Effector memory CD4-positive, alpha-beta T cell (primary cell): ENCODE measurements at places on chromosomes 5 and 9.

DNA sequence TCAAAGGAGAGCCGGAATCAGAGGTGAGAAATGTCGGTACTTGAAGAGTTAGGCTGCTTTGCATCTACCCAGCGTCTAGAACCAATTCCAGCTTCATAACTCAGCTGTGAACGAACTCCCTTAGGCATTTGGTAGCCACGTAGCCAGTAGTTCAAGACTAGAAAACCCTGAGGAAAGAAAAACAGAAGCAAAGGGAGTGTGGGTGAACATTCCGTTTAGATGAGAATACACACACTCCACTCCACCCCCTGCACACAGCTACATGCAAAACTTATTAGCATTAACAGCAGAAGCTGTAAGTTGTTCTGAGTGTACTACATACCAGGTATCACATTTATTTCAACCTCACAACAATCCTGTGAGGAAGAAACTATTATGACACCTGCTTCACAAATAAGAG lies 78.3 kb downstream of the SMIM23 start:
- peaks cover 18% of the 10 kb centered on the region for H3K36me3 ChIP-seq
- H3K27me3 ChIP-seq = no peaks in the 10 kb centered on the region
- H3K4me3 ChIP-seq = no peak overlapping the region
- H3K27ac ChIP-seq = no peak overlapping the region
- no peaks in the 10 kb centered on the region for H3K4me1 ChIP-seq
- DNase-seq = no peak

GRCh38 chr5:159345861-159346260 lies 15.6 kb upstream of the IL12B start:
- peaks cover 12% of the 10 kb centered on the region for H3K4me1 ChIP-seq
- H3K27ac ChIP-seq = no peak overlapping the region
- H3K27me3 ChIP-seq = no peaks in the 10 kb centered on the region
- H3K4me3 ChIP-seq = no peak overlapping the region

GRCh38 chr5:161399996-161400562 lies 146.4 kb downstream of the GABRB2 start:
- no peak overlapping the region for H3K27ac ChIP-seq
- no peaks in the 10 kb centered on the region for H3K4me1 ChIP-seq
- no peak for DNase-seq
- no peaks in the 10 kb centered on the region for H3K36me3 ChIP-seq
- no peak overlapping the region for H3K4me3 ChIP-seq

DNA sequence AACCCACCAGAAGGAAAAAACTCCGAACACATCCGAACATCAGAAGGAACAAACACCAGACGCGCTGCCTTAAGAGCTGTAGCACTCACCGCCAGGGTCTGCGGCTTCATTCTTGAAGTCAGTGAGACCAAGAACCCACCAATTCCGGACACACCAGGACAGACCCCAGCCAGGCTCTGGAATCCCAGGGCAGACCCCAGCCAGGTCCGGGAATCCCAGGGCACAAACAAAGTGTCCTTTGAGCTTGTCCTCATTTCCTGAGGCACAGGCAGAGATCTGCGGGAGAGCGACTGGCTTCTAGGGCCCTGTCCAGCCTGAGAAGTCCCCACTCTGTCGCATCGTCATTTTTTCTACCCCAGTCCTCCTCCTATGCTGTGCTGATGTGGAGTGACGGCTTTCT lies 461.1 kb downstream of the ACTL7B start:
- no peaks in the 10 kb centered on the region for H3K4me1 ChIP-seq
- no peak for DNase-seq
- H3K36me3 ChIP-seq = no peaks in the 10 kb centered on the region
- no peak overlapping the region for H3K27ac ChIP-seq
- no peaks in the 10 kb centered on the region for H3K27me3 ChIP-seq
- H3K4me3 ChIP-seq = no peak overlapping the region

- no peaks in the 10 kb centered on the region for H3K27me3 ChIP-seq
- no peak overlapping the region for H3K4me3 ChIP-seq
- H3K4me1 ChIP-seq = no peaks in the 10 kb centered on the region
- no peaks in the 10 kb centered on the region for H3K36me3 ChIP-seq
These were observed 29.0 kb downstream of the ROPN1L start for GRCh38 chr5:10470669-10471068.

- no peaks in the 10 kb centered on the region for H3K27me3 ChIP-seq
- H3K36me3 ChIP-seq = no peaks in the 10 kb centered on the region
- H3K4me3 ChIP-seq = no peak overlapping the region
- H3K27ac ChIP-seq = no peak overlapping the region
- no peaks in the 10 kb centered on the region for H3K4me1 ChIP-seq
These were observed 208.6 kb downstream of the TSSK1B start for GRCh38 chr5:113226116-113226736.

- H3K27me3 ChIP-seq = no peaks in the 10 kb centered on the region
- no peaks in the 10 kb centered on the region for H3K36me3 ChIP-seq
- H3K27ac ChIP-seq = no peak overlapping the region
- DNase-seq = no peak
- H3K4me3 ChIP-seq = no peak overlapping the region
These were observed 16.1 kb upstream of the RAB14 start for GRCh38 chr9:121217609-121218292.

DNA sequence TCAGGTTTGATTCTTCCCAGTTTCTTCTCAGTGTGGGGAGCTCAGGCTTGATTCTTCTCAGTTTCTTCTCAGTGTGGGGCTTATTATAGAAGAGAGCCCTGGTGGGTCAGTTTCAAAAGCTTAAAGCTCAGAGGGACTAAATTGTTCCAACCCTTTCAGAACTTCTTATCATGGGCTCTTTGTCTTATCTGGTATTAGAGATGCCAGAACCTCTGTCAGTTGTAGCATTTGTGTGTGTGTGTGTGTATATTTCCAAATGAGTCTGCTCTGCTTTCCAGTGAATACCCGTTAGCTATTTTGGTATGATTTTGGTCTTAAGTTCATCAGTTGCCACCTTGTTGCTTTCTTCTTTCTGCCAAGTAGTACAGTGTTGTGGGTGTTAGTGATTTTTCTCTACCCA lies 21.8 kb downstream of the TMEM38B start:
- no peaks in the 10 kb centered on the region for H3K36me3 ChIP-seq
- no peak overlapping the region for H3K4me3 ChIP-seq
- no peak for DNase-seq
- no peaks in the 10 kb centered on the region for H3K4me1 ChIP-seq
- no peak overlapping the region for H3K27ac ChIP-seq

- peaks cover 3% of the 10 kb centered on the region for H3K27me3 ChIP-seq
- no peak overlapping the region for H3K27ac ChIP-seq
- H3K36me3 ChIP-seq = no peaks in the 10 kb centered on the region
- H3K4me1 ChIP-seq = no peaks in the 10 kb centered on the region
These were observed 44.6 kb upstream of the NFIB start for GRCh38 chr9:14358523-14358922.

DNA sequence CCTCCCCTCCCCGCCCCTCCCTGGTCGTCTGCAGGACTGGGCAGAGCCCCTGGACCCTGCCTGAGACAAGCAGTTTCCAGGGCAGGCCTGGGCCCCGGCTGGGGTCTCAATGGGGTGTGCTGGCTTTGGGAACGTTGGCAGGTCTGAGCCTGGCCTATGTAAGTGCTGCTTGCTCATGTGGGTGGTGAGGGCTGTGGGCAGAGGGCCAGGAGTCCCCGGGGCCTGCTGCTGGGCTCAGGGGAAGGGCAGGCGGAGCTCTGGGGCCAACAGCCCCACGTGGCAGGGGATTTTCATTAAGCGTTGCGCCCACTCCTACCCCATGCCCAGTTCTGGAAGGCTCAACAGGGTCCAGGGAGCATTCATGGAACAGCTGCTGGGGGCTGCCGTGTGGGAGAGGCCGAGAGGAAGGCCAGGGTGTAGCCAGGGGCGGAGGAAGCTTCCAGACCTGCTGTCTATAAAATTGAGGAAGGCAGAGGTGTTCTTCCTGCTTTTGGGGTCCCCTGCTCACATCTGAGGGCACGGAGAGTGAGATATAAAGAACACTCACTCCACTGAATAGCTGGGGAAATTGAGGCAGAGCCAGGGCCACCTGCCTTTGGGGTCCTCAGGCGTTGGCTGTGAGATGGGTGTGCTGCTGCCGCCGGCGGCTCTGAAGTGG lies 32.5 kb downstream of the RXRA start:
- no peaks in the 10 kb centered on the region for H3K27me3 ChIP-seq
- no peak for DNase-seq
- H3K4me3 ChIP-seq = no peak overlapping the region
- no peak overlapping the region for H3K27ac ChIP-seq

DNA sequence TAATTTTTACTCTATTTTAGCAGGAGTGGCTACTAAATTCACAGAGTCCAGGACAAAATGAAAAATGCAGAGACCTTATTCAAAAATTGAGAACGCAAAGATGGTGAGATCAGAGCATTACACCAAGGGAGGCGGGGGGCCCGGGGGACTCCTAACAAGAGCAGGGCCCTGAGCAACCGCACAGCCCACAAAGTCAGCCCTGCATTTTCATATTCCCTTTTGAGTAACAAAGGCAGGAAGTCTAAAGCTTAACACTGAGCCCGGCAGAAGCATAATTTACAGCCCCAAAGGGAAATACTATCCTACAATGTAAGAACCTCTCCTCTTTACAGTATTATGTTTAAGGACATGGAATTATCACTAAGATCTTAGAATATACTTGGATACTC lies 69.4 kb downstream of the TLE1 start:
- no peaks in the 10 kb centered on the region for H3K36me3 ChIP-seq
- no peak for DNase-seq
- H3K27ac ChIP-seq = no peak overlapping the region
- no peaks in the 10 kb centered on the region for H3K4me1 ChIP-seq
- H3K4me3 ChIP-seq = no peak overlapping the region
- no peaks in the 10 kb centered on the region for H3K27me3 ChIP-seq

- DNase-seq = no peak
- H3K4me3 ChIP-seq = no peak overlapping the region
These were observed 21.3 kb downstream of the TBC1D9B start for GRCh38 chr5:179886190-179886911.

DNA sequence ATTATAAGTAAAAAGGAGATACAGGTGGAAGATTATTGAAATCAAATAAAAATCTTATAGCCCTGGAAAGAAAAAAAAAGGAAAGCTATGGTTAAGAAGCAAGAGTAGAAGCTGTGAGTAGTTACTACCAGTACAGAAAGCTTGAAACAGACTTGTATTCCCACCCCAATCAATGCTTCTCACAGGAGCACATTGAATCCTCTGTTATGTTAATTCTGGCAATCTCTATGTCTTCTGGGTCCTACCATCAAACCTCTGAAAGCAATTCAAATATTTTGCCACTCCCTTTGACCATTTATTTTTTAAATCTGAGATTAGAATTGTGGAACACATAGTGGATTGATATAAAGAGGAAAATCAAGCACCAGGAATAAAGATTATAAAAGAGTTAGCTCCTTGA lies 186.5 kb downstream of the MEF2C start:
- peaks cover 45% of the 10 kb centered on the region for H3K27me3 ChIP-seq
- no peaks in the 10 kb centered on the region for H3K36me3 ChIP-seq
- no peak overlapping the region for H3K27ac ChIP-seq
- no peak for DNase-seq
- H3K4me3 ChIP-seq = no peak overlapping the region

DNA sequence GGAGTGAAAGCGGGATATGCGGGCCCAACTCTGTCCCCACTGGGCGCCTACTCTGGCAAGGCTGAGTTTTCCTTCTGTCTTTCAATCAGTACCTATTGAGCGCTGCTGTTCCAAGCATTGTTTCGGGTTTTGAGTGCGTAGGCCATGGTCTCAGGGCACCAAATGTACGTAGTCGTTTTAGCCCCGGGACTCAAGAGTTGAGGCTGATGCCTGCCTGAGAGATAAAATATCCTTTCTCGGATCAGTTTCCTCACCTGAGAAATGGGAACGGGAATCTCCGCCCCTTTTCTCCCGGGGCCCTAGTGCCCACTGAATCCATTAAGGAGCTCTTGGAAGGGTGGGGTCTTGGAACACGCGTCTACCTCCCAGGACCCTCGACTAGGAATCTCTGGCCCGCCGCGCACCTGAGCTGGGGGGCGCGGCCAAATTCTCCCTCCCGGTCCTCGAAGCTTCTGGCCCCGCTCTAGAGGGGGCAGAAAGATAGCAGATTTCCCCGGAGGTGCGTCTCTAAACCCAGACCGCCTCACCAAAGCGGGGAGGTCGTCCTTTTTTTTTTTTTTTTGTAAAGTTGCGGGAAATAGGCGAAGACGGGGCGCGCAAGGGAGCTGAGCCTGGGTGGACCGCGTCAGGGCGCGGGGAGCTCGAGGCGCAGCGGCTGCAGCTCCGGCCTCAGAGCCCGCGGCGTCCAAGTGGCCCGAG lies 494 bp upstream of the CXXC5 start:
- peaks cover 31% of the 10 kb centered on the region for H3K4me1 ChIP-seq
- no peak for DNase-seq
- H3K36me3 ChIP-seq = no peaks in the 10 kb centered on the region
- H3K27me3 ChIP-seq = peaks cover 55% of the 10 kb centered on the region
- H3K4me3 ChIP-seq = no peak overlapping the region

GRCh38 chr9:77556396-77556795 lies 91.7 kb downstream of the GNA14 start:
- H3K4me1 ChIP-seq = no peaks in the 10 kb centered on the region
- no peak overlapping the region for H3K4me3 ChIP-seq
- no peaks in the 10 kb centered on the region for H3K36me3 ChIP-seq
- DNase-seq = no peak
- H3K27ac ChIP-seq = no peak overlapping the region
